ENCODE measurements at places on chromosomes 3 and 15.

GRCh38 chr3:68773401-68773800 lies 158.9 kb downstream of the TAFA4 start:
- DNase-seq = no peak

- DNase-seq = peak; percentile 86
Measured at GRCh38 chr15:52102463-52102862, 10.1 kb downstream of the BCL2L10 start.

DNA sequence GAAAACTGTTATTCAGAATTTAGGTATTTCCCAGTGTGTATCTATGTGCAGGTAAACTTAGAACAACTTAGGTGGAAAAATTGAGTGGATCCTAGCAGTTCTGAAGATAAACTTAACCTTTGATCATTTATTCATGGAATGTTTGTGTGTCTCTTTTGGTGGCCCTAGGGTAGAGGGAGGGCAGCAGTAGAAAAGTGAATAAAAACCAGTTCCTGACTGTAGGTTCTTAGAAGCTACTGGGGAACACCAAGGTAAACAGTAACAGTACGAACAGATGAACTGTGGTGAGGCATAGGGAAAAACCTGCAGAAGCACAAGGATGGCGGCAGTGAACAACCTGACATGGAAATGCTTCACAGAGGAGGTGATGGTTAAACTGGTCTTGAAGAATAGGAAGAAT lies 2.5 kb downstream of the SNRK start:
- DNase-seq = no peak

GRCh38 chr3:177744873-177745606 lies 547.8 kb upstream of the TBL1XR1 start:
- DNase-seq = peak; percentile 92

DNA sequence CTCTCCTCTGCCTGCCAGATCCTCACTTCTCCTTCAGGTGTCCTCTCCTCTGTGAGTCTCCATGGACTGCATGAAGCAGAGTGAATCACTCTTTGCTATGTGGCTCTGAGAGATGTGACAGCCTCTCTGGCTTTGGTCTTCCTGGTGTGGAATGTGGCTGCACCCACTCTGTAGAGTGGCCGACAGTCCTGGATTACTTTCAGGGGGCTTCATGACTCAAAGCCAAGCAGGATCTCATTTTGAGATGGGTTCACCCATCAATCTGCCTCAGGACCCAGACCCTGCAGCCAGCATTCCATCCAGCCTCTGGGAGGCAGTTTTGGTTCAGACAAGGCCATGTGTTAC lies 221.9 kb upstream of the LYSMD4 start:
- DNase-seq = no peak

DNA sequence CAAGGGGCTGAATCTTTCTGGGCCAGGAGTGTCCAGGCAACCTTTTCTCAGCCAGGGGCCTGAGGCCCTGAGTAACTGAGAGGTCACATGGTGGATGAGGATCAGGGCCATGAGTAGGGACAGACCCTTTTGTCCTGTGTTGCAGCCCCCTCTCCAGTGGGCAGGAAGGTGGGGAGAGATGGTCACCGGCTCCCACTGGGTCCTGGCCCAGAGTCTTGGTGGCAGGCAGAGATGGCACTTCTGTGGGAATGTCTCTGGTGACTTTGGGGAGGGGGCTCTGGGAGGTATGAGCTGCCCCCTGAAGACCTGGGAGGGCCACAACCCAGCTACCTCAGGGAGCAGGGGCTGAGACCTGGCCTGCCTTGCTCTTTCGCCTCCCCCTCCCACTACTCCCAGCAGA lies 6.8 kb downstream of the ESYT3 start:
- no peak for DNase-seq

DNA sequence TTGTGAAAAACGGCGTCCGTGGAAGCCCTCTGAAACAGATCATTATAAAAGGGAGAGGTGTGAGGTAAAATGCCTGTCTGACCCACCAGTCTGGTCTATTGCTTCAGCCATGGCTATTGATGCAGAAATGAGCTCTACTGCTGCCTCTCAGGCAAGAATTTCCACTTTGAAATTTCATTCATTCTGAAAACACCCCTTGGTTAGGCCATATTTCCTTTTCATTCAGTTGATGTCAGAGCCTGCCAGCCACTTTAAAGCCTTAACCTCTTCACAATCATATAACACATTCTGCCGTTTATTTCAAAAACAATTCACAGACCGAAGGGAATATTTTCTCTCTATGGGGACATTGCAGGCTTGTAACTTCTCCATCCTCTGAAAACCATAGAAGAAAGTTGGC lies 71.9 kb downstream of the FOXB1 start:
- DNase-seq = no peak

DNA sequence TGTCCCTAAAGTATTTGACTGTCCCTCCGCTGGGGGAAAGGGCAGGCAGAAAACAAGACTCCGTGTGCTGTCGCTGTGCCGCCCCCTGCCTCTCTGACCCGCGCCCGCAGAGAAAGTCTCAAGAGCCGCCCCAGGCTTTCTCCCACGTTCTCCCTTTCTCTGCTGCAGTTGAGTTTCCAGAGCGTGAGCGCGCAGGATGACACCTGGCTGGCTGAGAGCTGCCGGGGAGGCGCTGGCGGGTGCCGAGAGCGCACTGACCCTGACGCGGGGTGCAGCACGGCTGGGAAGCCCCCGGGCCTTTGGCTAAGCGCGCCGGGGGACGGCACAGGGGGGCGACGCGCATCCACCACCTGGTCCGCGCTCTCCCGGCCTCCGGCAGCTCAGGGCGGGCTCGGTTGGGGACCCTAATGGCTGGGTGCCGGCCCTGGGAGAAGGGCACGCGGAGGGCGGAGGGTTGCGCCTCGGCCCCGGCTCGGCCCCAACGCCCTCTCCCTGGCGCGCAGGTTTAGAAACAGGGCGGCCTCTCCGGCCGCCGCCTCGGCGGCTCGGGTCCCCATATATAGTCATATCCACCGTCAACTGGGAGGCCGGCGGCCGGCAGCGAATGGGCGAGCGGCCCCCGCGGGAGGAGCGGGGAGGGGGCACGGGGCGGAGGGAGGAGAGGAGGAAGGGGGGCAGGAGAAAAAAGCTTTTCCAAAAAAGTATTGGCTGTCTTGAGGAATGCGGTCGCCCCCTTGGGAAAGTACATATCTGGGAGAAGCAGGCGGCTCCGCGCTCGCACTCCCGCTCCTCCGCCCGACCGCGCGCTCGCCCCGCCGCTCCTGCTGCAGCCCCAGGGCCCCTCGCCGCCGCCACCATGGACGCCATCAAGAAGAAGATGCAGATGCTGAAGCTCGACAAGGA lies at the start of gene TPM1:
Gene TPM1 (plus strand): TSS at position 774 of the 903 bp plus-strand sequence. CDS start 83 bp downstream, at position 857.
- peak; percentile 93 for DNase-seq

DNA sequence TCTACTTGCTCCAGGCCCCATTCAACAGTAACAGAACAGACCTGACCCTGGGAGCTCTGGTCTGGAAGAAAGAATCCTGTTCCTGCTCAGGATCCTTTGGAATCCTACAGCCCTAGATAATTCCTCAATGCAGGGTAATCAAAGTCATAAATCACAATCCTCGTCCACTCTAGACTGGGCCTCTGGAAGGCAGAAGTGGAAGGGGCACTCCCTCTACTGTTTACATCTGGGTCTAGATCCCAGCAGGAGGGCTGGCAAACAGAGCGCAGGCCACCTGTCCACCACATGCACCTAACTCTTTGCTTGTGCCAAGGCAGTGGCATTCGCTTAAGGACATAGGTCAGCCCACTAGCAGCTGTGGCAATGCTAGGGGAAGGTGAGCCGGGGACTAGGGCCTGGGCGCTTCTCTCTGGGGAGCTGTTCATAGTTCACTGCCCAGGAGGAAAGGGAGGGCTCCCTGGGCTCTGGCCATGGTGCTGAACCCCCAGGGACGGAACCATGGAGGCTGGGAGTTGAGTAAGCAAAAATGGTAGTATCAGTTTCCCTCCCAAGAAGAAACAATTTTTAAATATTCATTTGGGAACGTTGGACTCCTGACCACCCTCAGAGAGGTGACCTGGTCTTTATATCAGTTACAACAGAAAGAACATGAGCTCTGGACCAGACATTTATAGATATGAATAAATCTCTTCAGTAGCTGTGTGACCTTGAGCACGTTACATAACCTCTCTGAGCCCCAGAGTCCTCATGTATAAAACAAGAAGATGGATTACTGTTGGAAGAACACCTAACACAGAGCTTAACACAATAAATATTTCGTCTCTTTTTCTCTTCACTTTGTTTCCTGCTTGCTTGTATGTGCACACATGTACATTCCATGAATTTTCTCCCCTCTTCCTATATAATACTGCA lies 90.2 kb downstream of the NTRK3 start:
- DNase-seq = no peak

DNA sequence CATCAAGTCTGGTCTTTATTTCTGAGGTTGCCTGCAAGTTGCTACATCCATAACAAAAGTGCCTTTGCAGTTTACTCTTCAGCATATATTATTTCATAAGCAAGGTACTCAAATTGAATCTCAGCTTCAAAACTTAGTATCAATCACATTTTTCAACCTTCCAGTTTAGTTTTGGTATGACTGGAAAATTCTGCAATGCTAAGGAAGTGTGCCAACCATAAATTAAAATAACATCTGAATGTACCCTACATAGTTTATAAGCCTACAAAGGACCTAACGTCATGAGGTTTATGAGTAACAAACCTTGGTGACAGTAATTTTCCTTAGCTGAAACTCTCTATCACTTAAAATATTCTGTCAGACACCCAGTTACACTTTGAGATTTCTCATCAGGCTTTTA lies 62.8 kb downstream of the THBS1 start:
- no peak for DNase-seq

GRCh38 chr3:138325990-138326389 lies 3.7 kb downstream of the NME9 start:
- no peak for DNase-seq

GRCh38 chr15:81407176-81407575 lies 33.2 kb upstream of the TMC3 start:
- no peak for DNase-seq

DNA sequence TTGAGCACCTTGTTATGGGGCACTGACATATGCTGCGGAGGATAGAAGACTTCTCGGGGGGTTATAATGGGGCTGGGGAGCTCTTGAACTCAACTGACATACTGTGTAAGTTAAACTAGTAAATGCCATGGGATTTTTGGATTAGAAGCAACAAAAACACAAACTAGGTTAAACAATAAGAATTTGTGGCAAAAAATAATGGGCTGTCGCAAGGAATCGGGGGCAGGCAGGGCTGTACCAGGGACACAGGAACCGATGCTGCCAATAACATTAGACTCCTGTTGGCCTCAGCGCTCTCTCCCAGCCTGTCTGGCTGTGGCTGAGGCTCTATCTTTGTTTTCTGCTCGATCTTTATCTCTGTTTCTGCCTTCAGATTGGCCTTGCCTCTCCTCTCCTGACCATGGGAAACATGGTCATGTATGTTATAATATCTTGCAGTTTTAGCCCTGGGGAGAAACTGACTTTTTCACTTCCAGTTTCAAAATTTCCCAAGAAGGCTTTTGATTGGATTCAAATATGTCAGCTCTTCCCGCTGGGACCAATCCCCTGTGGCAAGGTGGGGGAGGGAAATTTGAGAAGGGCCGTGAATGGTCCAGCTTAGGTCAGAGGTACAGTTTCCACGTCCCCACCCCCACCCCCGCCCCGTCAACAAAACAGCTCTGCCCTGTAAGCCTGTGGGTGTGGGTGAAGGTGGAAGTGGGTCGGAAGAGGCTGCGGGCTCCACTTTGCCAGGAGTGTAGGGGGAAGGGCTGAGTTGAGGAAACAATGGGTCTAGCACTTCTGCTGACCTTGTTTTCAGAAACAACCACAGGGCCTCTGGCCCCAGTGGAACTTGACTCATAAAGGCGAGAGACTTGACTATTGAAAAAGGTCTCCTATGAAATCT lies 161.1 kb upstream of the TBL1XR1 start:
- DNase-seq = peak; percentile 80

- no peak for DNase-seq
Measured at GRCh38 chr15:60059186-60059585, 55.1 kb downstream of the FOXB1 start.

DNA sequence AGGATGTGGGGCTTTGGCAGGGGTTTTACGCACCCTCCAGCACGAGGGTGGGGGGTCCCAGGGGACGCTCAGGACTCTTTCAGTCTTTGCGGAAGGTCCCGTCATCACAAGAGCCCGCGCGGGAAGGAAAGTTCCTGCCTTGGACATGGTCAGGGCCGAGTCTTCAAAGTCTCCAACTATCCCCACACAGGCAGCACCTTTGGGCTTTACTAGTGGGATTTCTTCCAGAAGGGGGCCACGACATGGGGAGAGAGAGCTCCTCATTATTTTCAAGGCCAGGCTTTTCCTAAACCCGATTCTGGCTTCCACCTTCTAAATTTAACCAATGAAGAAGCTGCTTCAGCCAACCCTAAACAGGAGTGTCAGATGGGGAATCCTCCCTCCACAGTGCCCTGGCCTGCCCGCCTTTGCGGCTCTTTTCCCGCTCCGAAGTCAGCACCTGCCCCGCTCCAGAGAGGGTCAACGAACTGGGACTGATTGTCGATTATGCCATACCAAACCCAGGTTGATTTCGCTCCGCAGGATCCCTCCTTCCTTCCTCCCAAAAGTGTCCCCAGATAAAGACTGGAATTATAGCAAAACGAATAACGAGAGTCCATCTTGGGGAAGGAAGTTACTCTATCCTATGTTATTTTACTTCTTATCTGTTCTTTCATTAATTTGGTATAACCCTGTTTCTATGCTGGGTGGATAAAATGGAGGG lies 11.0 kb downstream of the SHOX2 start:
- DNase-seq = no peak

DNA sequence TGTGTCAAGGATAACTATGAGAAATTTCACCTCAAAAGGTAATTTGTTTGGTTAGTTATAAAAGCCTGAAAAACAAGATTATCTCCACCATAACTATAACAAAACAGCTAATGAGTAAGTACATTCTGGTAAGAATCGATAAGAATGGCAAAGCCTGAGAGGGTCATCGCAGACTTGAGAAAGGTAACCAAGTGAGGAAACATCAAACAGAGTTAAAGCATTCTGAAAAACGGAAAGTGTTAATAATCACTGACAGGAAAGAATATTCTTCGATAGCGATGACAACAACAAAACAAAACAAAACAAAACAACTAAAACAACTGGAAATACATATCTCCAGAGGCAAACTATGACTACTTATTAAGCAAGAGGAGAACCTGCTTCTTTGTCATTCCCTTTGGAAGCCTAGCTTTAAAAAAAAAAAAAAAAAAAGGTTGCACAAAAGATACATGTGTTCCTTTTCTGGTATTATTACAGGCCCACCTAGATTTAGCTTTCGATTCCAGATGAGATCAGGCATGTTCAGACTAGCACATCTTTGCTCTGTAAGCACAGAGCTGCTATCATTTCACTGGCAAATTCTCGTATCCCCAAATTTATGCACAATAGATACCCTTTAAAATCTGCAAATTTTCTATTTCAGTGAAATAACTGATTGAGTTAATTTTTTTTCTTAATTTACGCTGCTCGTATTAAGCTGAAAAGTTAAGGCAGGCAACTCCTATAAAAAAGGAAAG lies 155.6 kb downstream of the TIGIT start:
- DNase-seq = no peak

Data from brain microvascular endothelial cell (primary cell).